ENCODE measurements at places on chromosomes 5 and 9. TPM values are rescaled to one million over a fixed set of nuclear protein-coding genes. Genes with fewer than 3 reads are reported as not detected.
A peak's percentile ranks its signal among the peaks of the same experiment; 100 is the strongest.

Gene ADRA1B
- polyA plus RNA-seq: not detected

Gene NPR3
- polyA plus RNA-seq: 39.2 TPM

Gene SHLD3
- polyA plus RNA-seq: 2.3 TPM

Gene WDR38
- not detected for polyA plus RNA-seq

Gene LCN15
- not detected for polyA plus RNA-seq

Gene NIPAL4
- not detected for polyA plus RNA-seq

Gene GABBR2
- 7.5 TPM for polyA plus RNA-seq

Gene CARD6
- polyA plus RNA-seq: 3.9 TPM

Gene ZNG1A
- polyA plus RNA-seq: 78.9 TPM

GRCh38 chr5:172463031-172463430 lies 8.7 kb upstream of the SH3PXD2B start:
- H3K4me3 ChIP-seq: no peak overlapping the region
- no peak overlapping the region for H3K27ac ChIP-seq
- DNase-seq: no peak
- no peaks in the 10 kb centered on the region for H3K4me1 ChIP-seq
- H3K27me3 ChIP-seq: 0 out of 2 replicates have a peak, but pooled peaks cover 11% of the 10 kb centered on the region
- H3K36me3 ChIP-seq: no peaks in the 10 kb centered on the region

GRCh38 chr9:128902351-128903078 lies 18.3 kb upstream of the PHYHD1 start:
- H3K27ac ChIP-seq: no peak overlapping the region
- H3K36me3 ChIP-seq: peaks cover 2% of the 10 kb centered on the region
- H3K4me3 ChIP-seq: no peak overlapping the region
- no peak for DNase-seq
- no peaks in the 10 kb centered on the region for H3K27me3 ChIP-seq
- H3K4me1 ChIP-seq: peaks cover 16% of the 10 kb centered on the region

DNA sequence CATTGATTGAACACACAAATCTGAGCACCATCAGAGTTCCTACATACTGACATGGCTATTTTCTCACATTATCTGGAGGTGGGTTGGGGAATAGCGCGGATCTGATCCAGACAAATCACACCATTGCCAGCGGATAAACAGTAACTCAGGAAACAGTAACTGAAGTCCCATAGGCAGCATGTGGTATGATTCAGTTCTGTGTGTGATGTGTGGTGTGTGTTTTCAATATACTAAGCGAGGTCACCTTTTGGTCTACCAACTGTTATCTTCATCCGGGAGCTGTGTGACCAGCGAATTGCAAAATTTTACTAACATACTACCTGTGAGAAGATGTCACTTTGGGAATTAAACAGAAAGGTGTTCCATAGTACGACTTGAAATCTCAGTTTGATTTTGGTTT lies 50.1 kb downstream of the PKD2L2 start:
- H3K36me3 ChIP-seq: peaks cover 62% of the 10 kb centered on the region
- no peak overlapping the region for H3K4me3 ChIP-seq
- H3K27ac ChIP-seq: no peak overlapping the region
- H3K27me3 ChIP-seq: no peaks in the 10 kb centered on the region
- DNase-seq: no peak
- no peaks in the 10 kb centered on the region for H3K4me1 ChIP-seq

- H3K4me1 ChIP-seq: no peaks in the 10 kb centered on the region
- H3K36me3 ChIP-seq: no peaks in the 10 kb centered on the region
- H3K27ac ChIP-seq: no peak overlapping the region
Observed at GRCh38 chr9:31347082-31347617, 1037.3 kb upstream of the ACO1 start.

DNA sequence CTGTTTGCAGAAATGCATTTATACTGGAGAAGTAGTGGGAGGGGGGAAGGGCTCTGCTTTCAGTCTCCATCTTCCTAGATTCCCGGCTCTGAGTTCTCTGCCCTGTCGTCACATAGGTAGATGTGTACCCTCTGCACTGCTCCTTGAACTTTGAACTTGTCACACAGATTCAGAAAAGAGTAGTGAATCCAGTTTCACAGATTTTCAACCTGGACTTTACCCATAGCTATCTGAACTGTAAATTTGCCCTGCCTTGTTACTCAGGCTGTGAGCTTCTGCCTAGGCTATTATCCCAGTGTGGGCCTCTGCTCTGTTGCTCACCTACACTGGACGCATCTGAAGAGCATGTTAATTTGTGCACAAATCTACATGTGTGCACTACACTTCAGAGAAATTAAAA lies 12.8 kb upstream of the C9orf152 start:
- H3K36me3 ChIP-seq: no peaks in the 10 kb centered on the region
- H3K27ac ChIP-seq: no peak overlapping the region
- no peak for DNase-seq
- H3K4me1 ChIP-seq: no peaks in the 10 kb centered on the region
- no peaks in the 10 kb centered on the region for H3K27me3 ChIP-seq

DNA sequence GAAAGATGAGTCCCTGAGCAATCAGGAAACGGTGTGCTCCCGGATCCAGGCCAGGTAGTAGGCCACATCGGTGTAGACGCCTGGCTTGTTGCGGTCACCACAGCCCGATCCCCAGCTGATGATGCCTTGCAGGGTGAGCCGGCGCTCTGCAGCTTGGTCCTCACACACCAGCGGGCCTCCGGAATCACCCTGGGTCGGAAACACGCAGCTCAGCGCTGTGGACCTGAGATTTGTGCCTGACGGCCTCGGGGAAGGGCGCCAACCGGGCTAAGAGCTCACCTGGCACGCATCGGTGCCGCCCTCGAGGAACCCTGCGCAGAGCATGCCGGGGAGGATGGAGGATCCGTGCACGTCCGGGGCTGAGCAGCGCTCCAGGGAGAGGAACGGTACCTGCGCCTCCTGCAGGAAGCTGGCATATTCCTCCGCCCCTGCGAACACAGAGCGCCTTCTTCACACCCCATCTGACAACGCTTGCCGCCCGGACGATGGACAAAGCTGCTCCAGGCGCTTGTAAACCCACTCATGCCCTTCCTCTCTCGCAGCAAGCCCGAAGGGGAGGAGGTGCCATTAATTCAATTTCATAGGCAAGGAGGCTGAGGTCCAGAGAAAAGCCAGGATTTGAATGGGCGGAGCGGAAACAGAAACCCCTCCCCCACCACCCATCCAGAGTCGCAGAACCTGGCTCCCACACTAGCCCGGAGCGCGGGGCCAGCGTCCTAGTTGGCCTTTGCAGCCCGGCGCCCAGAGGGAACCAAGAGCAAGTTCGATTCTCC lies 2.0 kb upstream of the PFN3 start:
- H3K27ac ChIP-seq: no peak overlapping the region
- no peaks in the 10 kb centered on the region for H3K36me3 ChIP-seq
- peak; percentile 74 for DNase-seq
- H3K4me1 ChIP-seq: no peaks in the 10 kb centered on the region

DNA sequence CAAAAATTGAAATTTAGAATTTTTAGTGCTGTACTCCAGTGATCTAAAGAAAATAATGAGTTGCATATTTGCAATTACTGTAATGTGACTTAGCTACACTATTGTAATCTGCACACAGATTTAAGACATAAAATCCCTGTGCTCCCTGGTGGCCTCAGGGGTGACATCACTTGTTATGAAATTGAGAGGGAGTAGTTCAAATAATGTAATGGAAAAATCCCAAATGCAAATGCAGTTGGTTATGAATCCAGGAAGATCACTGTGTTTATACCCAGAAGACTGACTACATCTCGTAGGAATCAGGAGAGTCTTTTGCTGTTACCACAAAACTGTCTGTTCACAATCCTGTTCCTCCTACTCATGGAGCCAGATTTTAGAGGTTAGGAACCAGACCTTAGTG lies 178.7 kb upstream of the FBXL17 start:
- peak; percentile 93 for DNase-seq
- H3K27me3 ChIP-seq: no peaks in the 10 kb centered on the region
- H3K27ac ChIP-seq: peak overlapping the region; percentile 93
- H3K4me1 ChIP-seq: peaks cover 18% of the 10 kb centered on the region
- H3K36me3 ChIP-seq: no peaks in the 10 kb centered on the region
- peak overlapping the region; percentile 27 for H3K4me3 ChIP-seq

DNA sequence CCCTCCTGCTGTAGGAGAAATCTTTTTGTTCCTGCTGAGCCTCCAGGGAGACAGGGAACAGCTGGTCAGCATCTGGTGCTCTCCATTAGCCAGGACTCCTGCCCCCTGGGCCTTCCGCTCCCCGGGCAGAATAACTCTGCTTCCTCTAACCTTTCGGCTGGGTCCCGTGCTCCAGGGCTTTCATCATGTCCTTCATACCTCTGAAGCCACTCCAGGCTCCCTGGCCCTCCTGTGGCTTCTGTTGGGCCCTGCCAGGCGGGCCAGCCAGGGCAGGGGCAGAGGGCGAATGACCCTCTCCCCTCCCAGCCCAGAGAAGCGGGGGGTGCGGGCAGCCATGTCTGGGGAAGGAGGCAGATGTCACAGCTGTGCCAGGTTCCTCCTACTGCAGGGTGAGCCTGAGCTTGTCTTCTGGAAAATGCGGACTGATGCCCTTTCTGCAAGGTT lies 81.7 kb upstream of the LMX1B start:
- H3K4me1 ChIP-seq: no peaks in the 10 kb centered on the region
- no peak overlapping the region for H3K4me3 ChIP-seq
- peaks cover 26% of the 10 kb centered on the region for H3K27me3 ChIP-seq
- no peak for DNase-seq
- H3K27ac ChIP-seq: no peak overlapping the region

GRCh38 chr5:180390441-180391190 lies 37.5 kb upstream of the GFPT2 start:
- H3K27me3 ChIP-seq: 0 out of 2 replicates have a peak, but pooled peaks cover under 1% of the 10 kb centered on the region
- no peak overlapping the region for H3K27ac ChIP-seq
- H3K4me1 ChIP-seq: no peaks in the 10 kb centered on the region
- H3K4me3 ChIP-seq: no peak overlapping the region

- H3K4me1 ChIP-seq: no peaks in the 10 kb centered on the region
- H3K27me3 ChIP-seq: peaks cover 7% of the 10 kb centered on the region
- H3K27ac ChIP-seq: no peak overlapping the region
- no peak overlapping the region for H3K4me3 ChIP-seq
Observed at GRCh38 chr9:89465726-89466308, 32.1 kb downstream of the SEMA4D start.

DNA sequence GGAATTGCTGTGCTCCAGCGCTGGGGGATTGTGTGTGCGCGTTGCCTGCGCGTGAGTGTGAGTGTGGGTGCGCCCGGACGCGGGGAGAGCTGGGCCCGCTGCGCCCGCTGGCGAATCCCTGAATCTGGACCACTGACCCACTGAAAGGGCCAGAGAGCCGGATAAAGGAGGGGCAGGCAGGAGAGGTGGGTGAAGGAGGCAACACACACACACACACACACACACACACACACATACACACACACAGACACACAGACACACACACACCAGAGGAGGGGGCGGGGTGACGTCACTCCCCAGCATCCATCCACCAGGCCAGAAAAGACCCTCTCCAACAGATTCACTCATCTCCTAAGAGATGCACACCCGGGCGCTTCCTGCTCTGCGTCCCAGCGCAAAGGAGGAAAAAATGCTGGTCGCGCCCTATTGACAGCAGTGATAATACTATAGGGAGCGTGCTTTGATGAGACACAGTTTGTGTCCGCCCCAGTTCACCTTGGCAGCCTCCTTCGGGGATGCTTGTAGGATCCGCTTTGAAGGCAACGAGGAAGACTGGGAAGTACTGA lies 1059.1 kb upstream of the DMAC1 start:
- H3K4me1 ChIP-seq: no peaks in the 10 kb centered on the region
- peaks cover 37% of the 10 kb centered on the region for H3K27me3 ChIP-seq
- H3K4me3 ChIP-seq: no peak overlapping the region
- H3K36me3 ChIP-seq: no peaks in the 10 kb centered on the region
- DNase-seq: no peak

- peak; percentile 63 for DNase-seq
- peaks cover 8% of the 10 kb centered on the region for H3K4me1 ChIP-seq
- no peak overlapping the region for H3K27ac ChIP-seq
- H3K36me3 ChIP-seq: no peaks in the 10 kb centered on the region
Observed at GRCh38 chr5:43207601-43208000, 15.6 kb downstream of the NIM1K start.

DNA sequence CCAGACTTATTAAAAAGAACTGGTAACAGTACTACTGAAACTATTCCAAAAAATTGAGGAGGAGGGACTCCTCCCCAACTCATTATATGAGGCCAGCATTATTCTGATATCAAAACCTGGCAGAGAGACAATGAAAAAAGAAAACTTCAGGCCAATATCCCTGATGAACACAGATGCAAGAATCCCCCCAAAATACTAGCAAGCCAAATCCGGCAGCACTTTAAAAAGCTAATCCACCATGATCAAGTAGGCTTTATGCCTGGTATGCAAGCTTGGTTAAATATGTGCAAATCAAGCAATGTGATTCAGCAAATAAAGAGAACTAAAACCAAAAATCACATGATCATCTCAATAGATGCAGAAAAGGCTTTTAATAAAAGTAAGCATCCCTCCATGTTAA lies 2271.0 kb upstream of the C9orf72 start:
- no peak for DNase-seq
- H3K4me3 ChIP-seq: no peak overlapping the region
- no peak overlapping the region for H3K27ac ChIP-seq
- no peaks in the 10 kb centered on the region for H3K36me3 ChIP-seq

DNA sequence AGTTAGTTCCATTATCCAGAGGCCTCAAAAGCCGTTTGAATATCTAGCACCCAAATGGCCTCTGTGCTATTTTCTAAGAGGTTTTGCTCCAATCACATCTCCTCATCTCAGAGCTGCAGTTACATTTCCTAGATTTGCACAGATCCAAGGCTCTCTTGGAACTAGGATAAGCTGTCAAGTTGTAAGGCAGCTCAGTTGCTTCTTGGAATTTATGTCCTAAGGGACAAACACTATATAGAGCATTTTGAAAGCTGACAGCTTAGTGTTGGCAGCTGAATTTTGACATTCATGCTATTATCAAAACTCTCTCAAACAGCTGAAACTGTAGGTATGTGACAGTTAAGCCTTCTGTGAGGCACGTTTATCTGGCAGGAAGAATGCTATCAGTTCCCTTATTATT lies 97.0 kb downstream of the MACIR start:
- no peak overlapping the region for H3K4me3 ChIP-seq
- no peaks in the 10 kb centered on the region for H3K27me3 ChIP-seq
- DNase-seq: no peak
- H3K36me3 ChIP-seq: no peaks in the 10 kb centered on the region
- H3K4me1 ChIP-seq: no peaks in the 10 kb centered on the region

- H3K36me3 ChIP-seq: no peaks in the 10 kb centered on the region
- peak overlapping the region; percentile 77 for H3K4me3 ChIP-seq
- H3K27me3 ChIP-seq: no peaks in the 10 kb centered on the region
- peak; percentile 93 for DNase-seq
- peak overlapping the region; percentile 99 for H3K27ac ChIP-seq
Observed at GRCh38 chr5:109411627-109412026, 1.9 kb upstream of the PJA2 start.

DNA sequence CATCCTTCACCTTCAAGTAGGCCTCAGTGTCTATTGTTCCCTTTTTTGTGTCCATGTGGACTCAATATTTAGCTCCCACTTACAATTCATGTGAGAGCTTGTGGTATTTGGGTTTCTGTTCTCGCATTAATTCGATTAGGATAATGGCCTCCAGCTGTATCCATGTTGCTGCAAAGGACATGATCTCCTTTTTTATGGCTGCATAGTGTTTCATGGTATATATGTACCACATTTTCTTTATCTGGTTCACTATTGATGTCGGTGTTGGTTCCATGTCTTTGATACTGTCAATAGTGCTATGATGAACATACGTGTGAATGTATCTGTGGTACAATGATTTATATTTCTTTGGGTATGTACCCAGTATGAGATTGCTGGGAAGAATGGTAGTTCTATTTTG lies 113.7 kb downstream of the FGF18 start:
- no peaks in the 10 kb centered on the region for H3K36me3 ChIP-seq
- no peak overlapping the region for H3K4me3 ChIP-seq
